ENCODE measurements at places on chromosomes 7 and 10.

- no peak for DNase-seq
These were observed 121.5 kb downstream of the ITIH5 start for GRCh38 chr10:7545261-7545660.

DNA sequence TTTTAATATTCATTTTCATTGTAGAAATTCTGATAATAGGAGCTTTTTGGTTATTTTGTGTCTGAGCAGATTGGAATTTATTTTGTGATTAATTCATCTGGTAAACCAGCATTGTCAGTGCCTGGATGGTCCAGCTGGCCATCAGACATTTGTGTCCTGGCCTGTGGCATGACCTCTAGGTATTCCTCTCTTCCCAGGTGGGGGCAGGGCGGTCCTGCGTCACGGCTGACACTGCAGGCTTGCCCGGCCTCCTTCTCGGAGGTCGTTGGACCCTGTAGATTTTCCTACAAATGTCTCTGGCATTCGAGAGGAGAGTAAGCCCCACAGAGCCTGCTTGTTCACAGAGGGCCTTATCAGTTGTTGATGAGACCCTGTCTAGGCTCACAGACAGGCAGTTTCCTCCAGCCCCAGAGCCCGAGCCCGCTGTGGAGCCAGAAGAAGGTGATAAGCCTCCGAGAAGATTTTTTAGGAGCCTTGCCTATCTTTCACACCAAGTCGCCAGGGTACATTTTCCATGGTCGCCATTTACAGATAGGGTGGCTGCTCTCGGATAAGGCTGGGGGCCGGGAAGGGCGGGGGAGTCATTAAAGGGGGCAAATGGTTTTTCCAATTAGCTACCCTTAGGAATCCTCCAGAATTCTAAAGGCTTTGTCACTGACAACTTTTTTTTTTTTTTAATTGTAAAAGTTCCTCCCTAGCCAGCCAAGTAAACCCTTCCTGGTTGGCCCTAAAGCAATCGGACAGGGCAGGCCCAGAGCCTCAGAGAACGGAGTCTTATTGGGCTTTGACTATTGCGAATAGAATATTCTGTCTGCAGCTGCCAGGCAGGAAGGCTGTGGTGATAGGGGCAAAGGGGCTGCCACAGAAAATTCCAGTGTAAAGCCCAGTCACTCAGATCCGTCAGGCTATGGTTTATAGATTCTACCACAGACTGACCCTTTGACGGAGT is 78.1 kb upstream of the TBX20 start:
- DNase-seq = no peak

GRCh38 chr10:126907423-126907970 is 2.3 kb downstream of the DOCK1 start:
- DNase-seq = no peak

DNA sequence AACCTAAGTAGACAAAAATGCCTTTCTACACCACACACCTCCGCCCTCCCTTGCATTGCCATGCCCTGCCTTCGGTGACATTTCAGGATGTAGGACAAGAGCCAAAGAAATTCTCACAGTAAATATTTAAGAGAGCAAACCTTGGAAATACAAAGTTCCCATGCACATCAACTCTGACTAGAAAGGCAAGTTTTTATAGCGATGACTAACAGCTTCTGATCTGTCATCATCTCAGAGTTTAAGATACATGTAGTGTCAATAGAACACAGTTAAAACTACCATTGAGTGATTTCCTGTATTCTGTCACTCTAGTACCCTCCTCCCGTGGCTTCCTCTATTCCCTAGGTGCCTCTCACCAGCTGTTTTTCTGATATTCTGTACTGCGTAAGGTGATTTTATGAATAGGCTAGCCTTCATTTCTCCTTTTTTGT is 20.7 kb downstream of the SLC16A9 start:
- no peak for DNase-seq

DNA sequence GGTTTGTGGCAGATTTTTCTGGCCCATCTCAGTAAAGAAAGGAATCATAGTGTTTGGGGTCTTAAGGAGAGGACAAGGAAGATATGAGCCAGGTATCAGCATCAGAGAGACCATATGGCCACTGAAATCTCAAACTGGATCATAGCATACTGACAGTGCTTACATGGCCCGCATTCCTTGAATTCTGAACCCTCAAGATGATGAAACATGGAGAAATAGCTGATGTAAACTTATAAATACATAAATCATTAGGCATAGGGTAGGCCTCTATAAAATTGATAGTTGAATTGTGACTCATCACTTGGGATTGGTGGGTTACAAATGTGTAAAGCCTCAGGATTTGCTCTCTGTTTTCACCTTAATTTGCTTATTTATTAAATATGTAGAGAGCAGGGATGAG is 688.5 kb downstream of the CNTNAP2 start:
- no peak for DNase-seq

Measured in fibroblast of mammary gland (primary cell).